ENCODE measurements at places on chromosomes 7 and 10. TPM values are rescaled to one million over a fixed set of nuclear protein-coding genes. Genes with fewer than 3 reads are reported as not detected.

- DNase-seq: peak; percentile 64
These were observed 569.4 kb downstream of the HTR7 start for GRCh38 chr10:90288391-90288933.

DNA sequence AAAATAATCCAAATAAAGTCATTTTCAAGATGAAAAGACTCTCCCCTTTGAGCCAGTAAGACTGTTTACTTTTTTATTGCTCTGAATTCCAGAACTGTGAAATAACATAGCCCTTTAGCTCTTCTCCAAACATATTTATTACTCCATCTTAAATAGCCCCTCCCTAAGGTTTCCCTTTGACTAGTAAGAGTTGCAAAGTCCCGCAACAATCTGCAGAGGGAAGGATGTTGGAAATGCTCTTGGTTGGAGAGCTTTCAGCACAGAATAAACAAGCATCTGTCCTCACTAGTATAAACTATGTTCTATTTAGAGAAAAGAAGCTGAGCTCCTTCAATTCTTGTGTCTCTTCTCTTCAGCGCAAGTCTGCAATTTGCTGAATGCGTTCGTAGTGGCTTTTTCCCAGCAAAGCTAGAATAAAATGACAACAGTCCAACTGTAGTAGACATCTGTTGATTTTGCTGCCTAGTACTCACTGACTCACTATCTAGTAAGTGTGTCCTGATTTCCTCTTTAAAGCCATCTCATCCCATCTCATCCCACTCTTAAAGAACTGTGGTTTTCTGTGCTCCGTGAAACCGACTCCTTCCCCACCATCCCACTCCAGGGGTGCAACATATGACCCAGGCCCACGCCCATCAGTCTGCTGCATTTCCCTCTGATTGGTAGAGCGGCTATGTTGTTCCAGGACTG, 104.0 kb downstream of the FAM107B start:
- DNase-seq: peak; percentile 88

GRCh38 chr10:8438603-8439002, 384.1 kb downstream of the GATA3 start:
- no peak for DNase-seq

SYCE1 gene
- total RNA-seq: 0.86 TPM

GRCh38 chr10:28328346-28328745, 25.5 kb upstream of the MPP7 start:
- DNase-seq: no peak

EXOC4 gene
- total RNA-seq: 75.1 TPM

DNA sequence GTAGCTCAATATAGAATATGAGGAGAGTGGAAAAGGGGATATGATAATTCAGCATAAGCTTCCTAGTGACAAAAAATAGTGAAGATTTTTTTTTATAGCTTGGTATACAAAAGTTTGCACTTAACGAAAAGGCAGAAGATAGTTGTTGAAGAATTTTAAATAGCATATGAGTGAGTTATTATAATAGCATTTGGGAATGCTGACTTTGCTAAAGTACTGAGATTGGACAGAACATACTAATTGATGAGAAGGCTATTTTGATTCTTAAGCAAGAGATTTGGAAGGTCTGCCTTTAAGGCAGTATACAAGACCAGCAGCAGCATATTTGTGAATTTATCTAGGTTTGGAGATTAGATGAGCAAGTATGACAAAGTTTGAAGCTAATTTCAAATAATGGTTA, 600.9 kb upstream of the POT1 start:
- DNase-seq: no peak

DNA sequence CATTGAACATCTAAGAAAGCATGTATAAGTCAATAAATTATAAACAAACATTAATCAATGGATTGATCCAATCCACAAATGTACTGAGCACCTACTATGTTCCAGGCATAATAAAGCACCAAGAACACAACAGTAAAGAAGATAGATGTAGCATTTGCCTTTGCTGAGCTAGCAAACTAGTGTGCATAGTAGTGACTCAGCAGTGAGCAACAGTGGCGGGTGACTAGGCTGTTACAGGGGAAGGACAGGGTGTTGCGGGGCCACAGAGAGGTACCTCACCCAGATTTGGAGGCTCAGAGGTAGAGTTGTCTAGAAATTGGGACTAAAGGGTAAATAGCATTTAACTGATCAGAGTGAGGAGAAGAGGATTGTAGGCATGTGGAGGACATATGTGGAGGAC, 83.6 kb downstream of the NXPH1 start:
- no peak for DNase-seq

Measured in lung (tissue), 17 donors.